Renal cortical epithelial cell (primary cell): ENCODE measurements at places on chromosomes 1 and 21.
A peak's percentile ranks its signal among the peaks of the same experiment; 100 is the strongest.

DNA sequence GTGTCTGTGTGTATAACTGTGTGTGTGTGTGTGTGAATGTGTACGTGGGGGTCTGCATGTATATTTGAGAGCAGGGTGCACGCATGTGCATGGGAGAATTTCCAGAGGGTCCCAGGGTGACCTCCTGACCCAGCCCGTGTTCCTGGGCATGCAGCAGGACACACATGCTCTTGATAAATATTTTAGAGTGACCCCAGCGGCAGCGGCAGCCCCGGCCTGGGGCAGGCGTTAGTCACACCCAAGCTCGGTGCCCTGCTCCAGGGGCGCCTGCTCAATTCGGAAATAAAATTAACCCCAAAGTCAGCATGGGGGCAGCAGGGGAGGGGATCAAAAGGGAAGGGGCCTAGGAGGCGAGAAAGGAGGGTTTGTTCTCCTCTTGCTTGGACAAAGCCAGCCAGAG lies 107.5 kb downstream of the PAX7 start:
- no peak for DNase-seq

DNA sequence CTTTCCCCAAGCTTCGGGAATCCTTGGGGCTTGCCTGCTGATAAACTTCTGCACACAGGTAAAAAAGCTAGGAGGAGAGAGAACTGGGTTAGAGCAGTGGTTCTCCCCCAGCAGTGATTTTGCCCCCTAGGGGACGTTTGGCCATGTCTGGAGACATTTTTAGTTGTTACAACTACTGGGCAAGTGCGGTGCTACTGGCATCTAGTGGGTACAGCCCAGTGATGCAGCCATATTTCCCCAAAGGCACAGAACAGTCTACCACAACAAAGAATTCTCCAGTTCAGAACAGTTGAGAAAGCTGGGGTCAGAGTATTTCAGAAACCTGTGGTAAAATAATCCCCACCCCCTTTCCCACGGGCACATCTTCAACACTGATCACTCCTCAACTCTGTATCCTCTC lies 41.3 kb downstream of the LRRC71 start:
- DNase-seq: no peak

DNA sequence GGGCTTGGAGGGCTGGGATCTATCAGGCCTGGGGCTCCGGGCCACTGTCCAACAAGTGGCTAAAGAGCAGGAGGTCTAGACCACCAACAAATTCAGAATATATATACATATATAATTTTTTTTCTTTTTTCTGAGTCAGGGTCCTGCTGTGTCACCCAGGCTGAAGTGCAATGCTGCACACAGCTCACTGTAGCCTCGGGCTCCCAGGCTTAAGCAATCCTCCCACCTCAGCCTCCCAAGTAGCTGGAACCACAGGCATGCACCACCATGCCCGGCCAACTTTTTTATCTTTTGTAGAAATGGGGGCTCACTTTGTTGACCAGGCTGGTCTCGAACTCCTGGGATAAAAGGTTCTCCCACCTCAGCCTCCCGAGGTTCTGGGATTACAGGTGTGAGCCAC lies 6.8 kb upstream of the LAPTM5 start:
- no peak for DNase-seq

DNA sequence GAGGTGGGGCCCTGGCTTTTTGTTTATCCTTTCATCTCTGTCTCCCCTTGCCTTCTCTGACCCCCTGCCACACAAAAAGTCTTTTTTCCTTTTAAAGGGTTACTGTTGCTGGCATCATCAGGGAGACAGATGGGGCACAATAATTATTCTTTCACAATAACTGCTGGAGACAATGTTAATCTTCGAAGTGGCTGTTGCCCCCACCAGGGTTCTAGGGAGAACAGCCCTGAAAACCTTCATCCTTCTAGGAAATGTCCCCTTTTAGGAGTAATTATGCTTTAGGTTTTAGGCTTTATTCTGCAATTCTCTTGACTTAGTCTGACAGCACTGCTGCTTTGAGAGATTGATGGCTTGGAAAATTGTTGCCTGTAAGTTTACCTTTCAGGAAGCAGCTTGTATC lies 150.0 kb downstream of the NOS1AP start:
- no peak for DNase-seq

- DNase-seq: peak; percentile 38
Observed at GRCh38 chr1:9058465-9058864, 11.0 kb downstream of the SLC2A5 start.

GRCh38 chr1:165833358-165833757 lies 5.9 kb downstream of the UCK2 start:
- no peak for DNase-seq

- DNase-seq: peak; percentile 73
Observed at GRCh38 chr1:214402613-214403083, 121.7 kb downstream of the SMYD2 start.

DNA sequence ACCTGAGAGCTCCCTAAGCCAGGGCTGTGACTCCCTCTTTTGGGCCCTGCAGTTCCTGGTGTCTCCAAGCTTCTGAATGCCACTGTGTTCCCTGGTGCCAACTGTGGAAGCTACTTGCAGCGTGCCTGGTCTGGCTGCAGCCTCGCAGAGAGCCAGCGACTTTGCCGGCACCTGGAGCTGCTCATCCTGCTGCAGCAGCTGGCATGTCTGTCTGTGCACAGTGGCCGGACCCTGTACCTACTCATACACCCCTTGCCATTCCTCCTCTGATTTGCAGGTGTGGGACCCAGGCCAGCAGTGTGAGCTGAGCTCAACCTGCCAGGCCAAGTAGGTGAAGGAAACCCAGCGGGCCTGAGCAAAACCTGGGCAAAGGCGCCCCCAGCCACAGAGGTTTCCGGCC lies 12.3 kb upstream of the AADACL4 start:
- no peak for DNase-seq
